ENCODE measurements at places on chromosomes 7 and 10.

GRCh38 chr7:46550864-46551263 lies 629.8 kb upstream of the IGFBP3 start:
- no peak for DNase-seq

GRCh38 chr10:110285501-110285900 lies 19.2 kb downstream of the SMNDC1 start:
- no peak for DNase-seq

GRCh38 chr7:129626896-129627295 lies 15.4 kb downstream of the NRF1 start:
- DNase-seq = no peak

DNA sequence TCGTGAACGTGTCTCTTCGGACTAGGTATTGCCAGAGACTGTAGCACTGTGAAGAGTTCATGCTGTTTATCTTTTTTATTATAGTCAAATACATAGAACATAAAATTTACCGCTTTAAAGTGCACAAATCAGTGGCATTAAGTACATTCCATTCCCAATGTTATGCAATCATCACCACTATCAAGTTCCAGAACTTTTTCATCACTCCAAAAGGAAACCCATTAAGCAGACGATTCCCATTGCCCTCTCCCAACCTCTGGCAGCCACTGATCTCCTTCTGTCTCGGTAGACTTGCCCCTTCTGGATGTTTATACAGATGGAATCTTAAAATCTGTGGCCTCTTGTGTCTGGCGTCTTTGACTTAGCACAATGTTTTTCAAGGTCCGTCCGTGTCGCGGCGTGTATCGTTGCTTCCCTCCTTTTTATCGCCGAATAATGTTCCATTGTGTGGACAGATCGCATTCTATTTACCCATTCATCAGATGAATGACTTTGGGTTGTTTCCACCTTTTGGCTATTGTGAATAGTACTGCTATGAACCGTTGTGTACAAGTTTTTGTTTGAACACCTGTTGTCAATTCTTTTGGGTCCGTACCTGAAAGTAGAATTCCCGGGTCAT lies 2.7 kb downstream of the PROSER2 start:
- no peak for DNase-seq

- DNase-seq = no peak
These were observed 15.0 kb downstream of the TSPAN33 start for GRCh38 chr7:129159539-129159938.

DNA sequence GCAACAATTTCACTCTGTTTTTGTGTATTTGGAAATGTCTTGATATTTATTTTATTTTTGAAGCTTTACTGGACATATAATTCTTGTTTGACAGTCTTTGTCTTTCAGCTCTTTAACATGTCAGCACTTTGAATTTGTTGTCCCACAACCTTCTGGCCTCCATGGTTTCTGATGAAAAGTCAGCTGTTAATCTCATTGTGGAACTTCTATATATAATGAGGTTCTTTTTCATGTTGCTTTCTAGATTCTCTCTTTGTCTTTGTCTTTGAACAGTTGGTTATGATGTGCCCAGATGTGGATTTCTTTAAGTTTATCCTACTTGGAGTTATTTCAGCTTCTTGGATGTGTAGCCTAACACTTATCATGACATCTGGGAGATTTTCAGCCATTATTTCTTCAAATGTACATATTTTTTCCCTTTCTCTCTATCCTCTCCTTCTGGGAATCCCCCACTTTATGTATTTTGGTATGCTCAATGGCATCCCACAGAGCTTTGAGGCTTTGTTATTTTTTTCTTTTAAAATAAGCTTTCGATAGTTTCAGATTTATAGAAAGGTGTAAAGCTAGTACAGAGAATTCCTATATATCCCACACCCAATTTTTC lies 9.5 kb upstream of the LMTK2 start:
- DNase-seq = no peak

- DNase-seq = peak; percentile 69
These were observed 81.2 kb upstream of the PPIF start for GRCh38 chr10:79266084-79266483.

DNA sequence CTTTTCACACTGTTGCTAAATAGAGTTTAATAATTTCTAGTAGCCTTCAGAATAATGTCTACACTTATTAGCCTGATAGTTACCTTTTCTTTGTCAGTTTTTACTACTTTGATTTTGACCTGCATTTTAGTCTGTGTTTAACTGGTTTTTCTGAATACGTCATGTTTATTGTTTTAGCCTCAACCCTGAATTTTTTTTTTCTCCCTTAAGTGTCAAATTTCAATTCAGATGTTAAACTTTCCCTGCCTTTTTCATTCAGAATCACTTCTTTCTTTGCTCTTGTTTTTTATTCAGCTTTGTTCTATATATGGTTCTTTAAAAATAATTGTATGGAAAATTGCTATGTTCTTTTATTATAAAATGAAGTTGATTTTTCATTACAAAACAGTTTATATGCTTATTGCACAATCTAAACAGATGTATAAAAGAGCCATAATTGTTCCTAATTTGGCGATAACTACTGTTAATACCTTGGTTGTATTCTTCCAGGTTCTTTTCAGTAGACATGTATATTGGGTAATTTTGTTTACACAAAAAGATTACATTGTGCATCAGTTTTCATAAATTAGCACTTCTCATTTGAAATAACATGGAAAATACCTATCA lies 159.7 kb downstream of the ADK start:
- DNase-seq = no peak

- DNase-seq = no peak
These were observed 30.0 kb upstream of the SRGN start for GRCh38 chr10:69057951-69058297.

All from activated CD4-positive, alpha-beta memory T cell treated with anti-CD3 and anti-CD28 coated beads for 36 hours (primary cell).